ENCODE measurements at places on chromosomes 7 and 10. TPM values are rescaled to one million over a fixed set of nuclear protein-coding genes. Genes with fewer than 3 reads are reported as not detected.

Gene PLAU
- total RNA-seq, result 19.5 TPM

Gene MMS19
- 127 TPM for total RNA-seq

Gene FRMPD2
- not detected for total RNA-seq

Gene AGAP9
- total RNA-seq, result 7.8 TPM

Gene SAMD9
- total RNA-seq, result 0.56 TPM

Data from endothelial cell (in vitro differentiated cells).